ENCODE measurements at places on chromosomes 16 and 17. TPM values are rescaled to one million over a fixed set of nuclear protein-coding genes. Genes with fewer than 3 reads are reported as not detected.

The CDR2L gene
- total RNA-seq, result not detected

The NHLRC4 gene
- total RNA-seq, result 0.35 TPM

The TM4SF5 gene
- total RNA-seq, result not detected

The CDRT15 gene
- not detected for total RNA-seq

The EFNB3 gene
- total RNA-seq, result not detected

The OMG gene
- total RNA-seq, result 1.3 TPM

The KRTAP2-1 gene
- total RNA-seq, result not detected

The FBXW10 gene
- not detected for total RNA-seq

The PYY gene
- not detected for total RNA-seq

The SBK1 gene
- 59.3 TPM for total RNA-seq

The RCVRN gene
- total RNA-seq, result 0.86 TPM

The MVP gene
- total RNA-seq, result 154 TPM

The KRTAP9-4 gene
- not detected for total RNA-seq

Measured in natural killer cell (primary cell).